Stimulated activated naive CD4-positive, alpha-beta T cell treated with Interleukin-2 at 50 U/mL for 16 hours (primary cell): ENCODE measurements at places on chromosomes 2 and 18.

GRCh38 chr18:49645841-49646351, 84.0 kb downstream of the LIPG start:
- DNase-seq, result no peak

GRCh38 chr2:12243381-12243780, 473.4 kb upstream of the TRIB2 start:
- no peak for DNase-seq

GRCh38 chr2:177728920-177729319, 336.3 kb downstream of the AGPS start:
- DNase-seq, result no peak

DNA sequence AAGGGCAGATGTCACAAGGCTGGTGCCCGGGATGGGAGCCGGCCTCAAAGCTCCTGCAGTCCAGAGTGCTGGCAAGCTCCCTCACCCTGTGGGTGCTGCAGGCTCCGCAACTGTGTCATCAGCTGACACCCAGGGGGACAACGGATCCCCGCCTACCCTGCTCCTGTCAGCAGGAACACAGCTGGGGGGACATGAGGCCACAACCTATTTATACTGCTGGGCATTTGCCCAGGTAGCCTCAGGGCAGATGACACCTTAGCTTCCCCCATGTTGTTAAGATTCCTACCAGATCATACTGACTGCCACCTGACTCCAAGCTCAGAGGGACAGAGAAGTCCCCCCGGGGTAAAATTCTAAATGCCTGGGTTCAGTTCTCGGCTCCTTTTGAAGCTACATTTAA, 1.2 kb downstream of the ANKRD23 start:
- no peak for DNase-seq

DNA sequence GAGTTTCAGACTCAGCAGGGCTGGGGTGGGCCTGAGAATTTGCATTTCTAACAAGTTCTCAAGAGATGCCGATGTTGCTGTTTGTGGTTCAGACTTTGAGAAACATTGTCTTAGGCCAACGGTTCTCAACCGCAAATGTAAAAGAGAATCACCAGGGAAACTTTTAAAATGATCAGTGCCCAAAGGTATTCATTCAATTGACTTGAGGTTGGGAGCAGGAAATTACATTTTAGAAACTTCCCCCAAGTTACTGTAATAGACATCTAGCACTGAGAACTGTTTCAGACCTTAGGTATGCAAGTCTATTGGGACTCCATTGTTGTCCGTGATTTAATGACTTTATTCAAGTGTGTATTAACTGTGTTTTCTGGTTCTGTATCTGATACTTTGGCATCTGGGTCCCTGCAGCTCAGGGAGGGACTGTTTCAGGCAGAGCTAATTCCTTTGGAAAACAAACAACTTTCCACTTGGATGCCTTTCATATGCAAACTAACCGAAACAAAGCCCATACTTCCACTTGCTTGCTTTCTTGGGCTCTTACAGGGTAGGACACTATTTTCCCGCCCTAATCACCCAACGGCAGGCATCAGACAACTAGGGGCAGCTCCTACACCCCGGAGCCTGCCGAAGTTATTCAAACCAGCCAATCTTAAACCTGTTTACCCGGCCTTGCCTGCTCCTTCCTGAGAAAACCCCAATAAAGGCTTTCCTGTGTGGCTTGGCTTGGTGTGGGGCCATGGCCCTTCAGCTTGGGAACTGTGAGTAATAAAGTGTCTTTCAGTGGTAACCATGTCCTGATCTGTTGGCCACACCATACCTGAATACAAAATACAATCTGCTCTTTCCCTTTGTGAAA, 97.6 kb downstream of the POLE4 start:
- no peak for DNase-seq

GRCh38 chr2:181411105-181411849, 45.9 kb upstream of the ITGA4 start:
- no peak for DNase-seq

GRCh38 chr2:182069416-182069815, 83.8 kb downstream of the PPP1R1C start:
- no peak for DNase-seq

DNA sequence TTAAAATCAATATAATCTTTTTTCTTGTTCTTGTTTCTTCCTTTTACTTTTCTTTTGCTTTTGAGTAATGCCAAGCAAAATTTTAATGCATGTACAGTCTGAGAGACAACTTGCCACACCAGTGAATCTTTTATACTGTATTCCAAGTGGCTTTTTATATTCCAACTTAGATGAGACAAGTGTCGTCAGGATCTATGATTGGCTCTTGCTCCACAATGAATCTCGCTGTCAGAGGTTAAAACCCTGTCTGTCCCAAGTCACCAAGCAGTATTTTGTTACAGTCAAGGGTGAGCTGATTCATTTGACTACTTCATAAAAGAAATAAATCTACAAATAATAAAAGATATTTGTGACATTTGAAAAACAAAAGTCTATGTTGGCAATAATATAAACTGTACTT, at the start of gene MSTN:
TSS of gene MSTN (minus strand) at position 129 of the 400 bp plus-strand sequence. CDS start 133 bp downstream, outside the sequence.
- no peak for DNase-seq

DNA sequence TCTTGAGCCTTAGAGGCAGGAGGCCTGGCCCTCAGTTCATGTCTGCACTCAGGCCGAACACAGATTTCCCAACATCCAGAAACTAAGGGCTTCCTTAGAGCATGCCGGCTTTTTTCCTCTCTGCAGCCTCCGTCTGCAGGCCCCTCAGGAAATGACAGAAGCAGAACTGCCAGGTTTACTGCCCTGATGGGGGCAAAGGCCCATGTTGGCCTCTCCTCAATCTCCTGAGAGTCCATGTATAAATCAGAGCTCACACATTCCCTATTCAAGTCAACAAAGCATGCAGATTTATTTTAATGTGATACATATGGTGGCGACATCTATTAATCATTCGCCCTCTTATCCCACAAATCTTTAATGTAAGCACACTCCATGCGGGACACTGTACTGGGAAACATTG, 475.6 kb upstream of the HS6ST1 start:
- DNase-seq, result no peak

- DNase-seq, result no peak
Measured at GRCh38 chr2:219042750-219043149, 1.4 kb upstream of the CFAP65 start.

GRCh38 chr18:8735274-8735673, 29.9 kb downstream of the MTCL1 start:
- no peak for DNase-seq

- DNase-seq, result no peak
Measured at GRCh38 chr2:121810959-121811853, 55.8 kb downstream of the TSN start.

DNA sequence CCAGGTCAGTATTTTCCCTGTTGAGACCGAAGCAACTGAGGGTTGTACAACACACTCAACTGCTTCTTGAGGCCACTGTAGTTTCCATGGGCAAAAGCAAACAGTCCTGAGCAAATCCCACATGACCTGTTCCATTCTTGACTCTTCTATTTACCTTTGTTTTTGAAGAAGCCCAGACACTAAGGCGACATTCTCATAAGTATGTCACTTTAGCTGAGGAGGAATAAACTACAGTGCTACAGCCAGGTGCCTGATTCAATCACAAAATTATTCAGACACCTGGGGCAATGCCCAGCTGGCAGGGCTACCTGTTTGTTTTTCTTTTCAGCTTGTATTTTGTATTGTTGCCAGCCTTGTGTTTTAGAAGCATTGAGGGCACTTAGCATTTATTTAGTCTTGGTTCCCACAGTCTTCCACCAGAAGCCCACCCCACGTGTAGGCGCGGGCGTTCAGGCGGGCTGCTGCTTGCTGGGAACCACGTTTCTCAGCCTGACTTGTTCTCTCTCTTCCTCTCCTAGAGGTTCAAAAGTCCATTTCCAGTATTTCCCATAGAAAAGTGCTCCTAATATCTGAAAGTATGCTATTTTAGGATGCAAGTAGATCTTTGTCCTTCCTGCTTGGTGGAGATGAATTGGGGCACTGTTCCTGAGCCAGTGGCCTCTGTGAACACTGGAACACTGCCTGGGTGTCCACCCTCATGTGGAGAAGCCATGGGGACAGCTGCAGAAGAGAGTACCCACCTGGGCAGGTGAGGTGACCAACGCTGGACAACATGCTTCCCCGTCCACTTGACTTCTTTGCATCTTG, 99.0 kb upstream of the COPS8 start:
- DNase-seq, result no peak

DNA sequence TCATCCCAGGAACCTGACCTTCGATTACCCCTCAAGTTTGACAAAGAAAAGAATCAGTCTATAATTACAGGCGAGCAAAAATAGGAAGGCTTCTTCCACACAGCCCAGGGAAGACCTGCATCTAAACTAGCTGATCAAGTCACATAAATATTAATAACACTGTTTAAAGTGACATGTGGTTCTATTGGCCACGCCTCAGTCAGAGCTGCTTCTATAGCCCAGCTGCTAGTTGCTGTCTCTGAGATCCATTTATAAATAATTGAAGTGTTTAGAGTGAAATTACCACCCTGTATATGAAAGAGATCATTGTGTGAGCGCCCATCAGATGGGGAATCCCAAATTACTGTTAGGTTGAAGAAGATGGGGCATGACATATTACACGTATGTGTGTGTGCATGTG, 426.0 kb downstream of the CDH2 start:
- no peak for DNase-seq

DNA sequence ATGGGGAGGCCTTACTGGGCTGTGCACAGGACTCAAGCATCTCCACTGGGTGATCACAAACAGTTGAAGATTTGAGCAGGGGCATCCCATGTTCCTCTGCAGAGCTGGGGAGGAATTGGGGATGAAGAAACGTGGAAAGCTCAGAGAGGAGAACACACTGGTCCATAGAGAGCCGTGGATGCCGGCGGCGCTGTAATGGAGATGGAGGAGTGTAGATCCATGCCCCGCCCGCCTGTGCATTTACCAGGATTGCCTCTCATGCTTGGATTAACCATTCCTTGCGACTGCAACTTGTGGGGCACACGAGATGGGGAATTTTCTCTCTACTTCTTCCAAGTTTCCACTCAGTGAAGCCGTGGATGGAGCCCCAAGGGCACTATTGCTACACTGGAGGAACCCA, 115.9 kb downstream of the NCK2 start:
- DNase-seq, result no peak

DNA sequence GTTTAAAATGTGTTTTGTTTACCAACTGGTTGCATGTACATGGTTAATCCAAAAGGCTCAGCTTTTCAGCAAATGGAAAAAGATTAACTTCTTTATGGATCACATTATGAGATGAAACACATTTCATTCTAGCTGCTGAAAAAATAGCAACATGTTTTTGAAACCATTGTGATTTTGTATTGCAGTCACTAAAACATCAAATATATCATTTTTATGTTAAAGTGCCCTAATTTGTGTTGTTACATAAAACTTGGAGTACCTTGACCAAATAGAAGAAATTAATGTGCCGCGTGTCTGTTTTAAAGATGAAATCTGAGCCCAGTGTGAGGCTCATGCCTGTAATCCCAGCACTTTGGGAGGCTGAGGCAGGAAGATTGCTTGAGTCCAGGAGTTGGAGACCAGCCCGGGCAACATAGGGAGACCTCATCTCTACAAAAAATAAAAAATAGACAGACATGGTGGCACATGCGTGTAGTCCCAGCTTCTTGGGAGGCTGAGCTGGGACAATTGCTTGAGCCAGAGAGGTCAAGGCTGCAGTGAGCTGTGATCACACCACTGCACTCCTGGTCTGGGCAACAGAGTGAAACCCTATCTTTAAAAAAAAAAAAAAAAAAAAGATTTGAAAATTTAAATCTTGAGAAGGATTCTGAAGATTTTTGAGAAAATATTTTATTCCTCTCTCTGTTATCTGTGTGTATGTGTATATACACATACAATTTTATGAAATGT, 96.6 kb downstream of the FMNL2 start:
- DNase-seq, result no peak

- DNase-seq, result no peak
Measured at GRCh38 chr18:28040211-28040610, 136.7 kb downstream of the CDH2 start.

GRCh38 chr2:9306911-9307310, 100.3 kb downstream of the ASAP2 start:
- no peak for DNase-seq

GRCh38 chr2:80459028-80459427, 154.5 kb upstream of the LRRTM1 start:
- no peak for DNase-seq

DNA sequence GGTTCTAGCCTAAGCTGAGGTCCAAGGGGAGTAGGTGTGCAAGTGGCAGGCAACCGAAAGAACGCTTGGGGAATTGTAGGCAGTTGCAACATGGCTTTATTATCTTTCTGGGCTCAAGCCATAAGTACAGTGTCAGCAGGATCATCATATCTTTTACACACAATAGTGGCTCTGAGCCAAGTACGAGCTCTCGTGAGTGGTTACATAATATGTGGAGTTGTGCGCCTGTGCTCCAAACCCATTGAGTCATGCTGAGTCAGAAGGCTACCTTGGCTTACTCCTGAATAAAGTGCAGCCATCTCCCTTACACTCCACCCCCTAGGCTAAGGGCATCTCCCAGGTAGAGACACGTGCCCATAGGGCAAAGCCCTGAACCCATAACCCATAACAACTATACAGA, 233.9 kb downstream of the SATB2 start:
- no peak for DNase-seq

DNA sequence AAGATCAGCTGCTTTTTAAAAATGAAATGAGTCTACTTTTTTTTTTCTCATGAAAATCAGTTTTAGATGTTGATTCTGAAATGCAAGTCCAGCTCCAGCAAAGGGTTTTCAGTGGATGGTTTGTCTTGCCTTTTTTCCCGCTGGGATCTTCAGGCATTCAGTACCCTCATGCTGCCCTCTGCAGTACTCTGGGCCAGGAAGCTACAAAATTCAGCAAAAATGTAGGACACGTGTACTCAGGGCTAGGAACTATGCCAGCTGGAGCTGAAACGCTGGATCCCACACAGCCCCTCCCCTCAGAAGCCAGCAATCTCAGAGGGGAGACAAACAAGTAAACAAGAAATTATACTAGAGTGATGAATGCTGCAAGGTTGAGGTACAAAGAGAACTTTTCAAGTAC, 97.3 kb downstream of the MMADHC start:
- DNase-seq, result no peak

- DNase-seq, result no peak
Measured at GRCh38 chr2:144796164-144796563, 276.2 kb upstream of the ZEB2 start.
